ENCODE measurements at places on chromosomes 16 and 17.

- DNase-seq, result no peak
Observed at GRCh38 chr16:8087597-8088289, 502.6 kb downstream of the TMEM114 start.

- peak; percentile 25 for DNase-seq
Observed at GRCh38 chr17:43661699-43662412, at the start of gene MEOX1. Gene MEOX1 (minus strand): TSS chr17:43661922. CDS start chr17:43661534, 388 bp downstream.

DNA sequence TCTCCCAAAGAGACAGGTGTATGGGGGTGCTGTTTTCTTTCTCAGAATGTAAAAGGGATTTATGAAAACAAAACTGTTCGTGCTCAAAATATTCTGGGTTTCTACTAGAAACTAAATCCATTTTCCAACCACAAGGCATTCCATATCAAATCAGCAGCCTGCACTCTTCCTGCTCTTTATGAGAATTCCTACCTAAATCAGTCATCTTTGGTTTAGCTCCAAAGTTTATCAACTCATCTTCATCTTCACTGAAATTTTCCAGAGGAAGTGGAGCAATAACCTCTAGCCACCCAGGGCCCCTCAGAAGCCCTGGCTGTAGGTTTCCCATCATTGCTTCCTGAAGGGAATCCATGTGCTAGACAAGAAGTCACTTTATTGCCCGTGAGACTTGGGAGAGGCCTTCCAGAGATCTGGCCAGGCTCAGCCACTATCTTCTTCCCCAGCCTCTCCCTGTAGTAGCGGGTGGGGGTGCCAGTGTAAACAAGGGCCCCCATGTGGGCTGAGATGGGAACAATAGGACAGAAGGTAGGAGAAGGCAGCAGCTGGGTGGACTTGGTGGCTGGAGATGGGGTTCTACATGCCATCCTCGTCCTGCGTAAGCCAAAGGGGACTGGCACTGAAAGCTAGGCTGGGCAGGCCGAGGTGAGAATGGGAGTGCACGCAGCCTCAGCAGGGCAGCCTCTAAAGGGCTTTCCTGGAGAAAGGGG, 22.0 kb upstream of the ALDH3A1 start:
- DNase-seq, result no peak

DNA sequence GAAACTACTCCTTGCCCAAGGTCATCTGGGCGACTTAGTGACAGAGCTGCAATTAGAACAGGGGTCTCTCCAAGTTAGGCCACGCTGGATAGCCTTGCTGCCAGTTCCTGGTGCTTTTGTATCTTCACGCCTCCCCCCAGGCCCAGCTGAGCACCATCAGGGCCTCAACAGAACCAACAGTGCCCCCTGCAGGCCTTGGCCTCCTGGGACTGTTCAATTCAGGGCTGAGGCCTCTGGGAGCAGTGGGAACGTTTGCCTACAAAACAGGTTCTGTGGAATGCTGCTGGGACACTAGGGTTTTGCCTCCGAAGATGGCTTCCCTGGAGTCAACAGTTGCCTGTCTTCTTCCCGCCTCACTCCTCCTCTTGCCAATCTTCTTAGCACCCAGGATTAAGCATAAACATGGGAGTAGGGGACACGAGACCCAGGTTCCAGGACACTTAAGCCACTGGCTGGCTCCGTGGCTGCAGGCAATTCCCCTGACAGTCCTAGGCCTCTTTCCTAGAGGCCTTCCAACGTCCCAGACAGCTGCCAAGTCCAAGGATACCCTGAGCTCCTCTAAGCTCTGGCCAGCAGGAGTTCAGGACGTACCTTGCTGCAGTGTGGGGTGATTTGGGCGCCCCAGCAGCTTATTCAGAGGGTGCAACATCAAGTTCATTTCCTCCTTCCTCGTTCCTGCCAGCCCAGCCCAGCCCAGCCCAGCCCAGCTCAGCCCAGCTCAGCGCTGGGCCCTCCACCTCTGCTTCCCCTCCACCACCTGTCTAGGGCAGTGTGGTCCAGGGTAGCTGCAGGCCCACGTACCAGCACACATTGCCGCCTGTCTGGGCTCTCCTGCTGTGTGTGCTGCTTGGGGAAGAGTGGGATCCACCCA, 246.6 kb upstream of the RPL38 start:
- no peak for DNase-seq

- peak; percentile 59 for DNase-seq
Observed at GRCh38 chr16:84277244-84277823, 17.3 kb upstream of the WFDC1 start.

- no peak for DNase-seq
Observed at GRCh38 chr16:3488801-3489200, 6.5 kb downstream of the C16orf90 start.

- peak; percentile 74 for DNase-seq
Observed at GRCh38 chr16:14301169-14302030, 230.3 kb downstream of the MRTFB start.

Measured in psoas muscle (tissue), 8 donors.